Mucosa of descending colon (tissue), 3 donors: ENCODE measurements at places on chromosomes 6 and 20. TPM values are rescaled to one million over a fixed set of nuclear protein-coding genes. Genes with fewer than 3 reads are reported as not detected.

OLIG3 gene
- total RNA-seq: not detected

C6orf15 gene
- not detected for total RNA-seq

POU3F2 gene
- total RNA-seq: not detected

CLVS2 gene
- total RNA-seq: 0.92 TPM

- peak; percentile 80 for DNase-seq
These were observed 53.3 kb downstream of the SLC22A23 start for GRCh38 chr6:3403238-3404173.

TUBB gene
- 307 TPM for total RNA-seq

TENT5A gene
- total RNA-seq: 29.5 TPM

DNA sequence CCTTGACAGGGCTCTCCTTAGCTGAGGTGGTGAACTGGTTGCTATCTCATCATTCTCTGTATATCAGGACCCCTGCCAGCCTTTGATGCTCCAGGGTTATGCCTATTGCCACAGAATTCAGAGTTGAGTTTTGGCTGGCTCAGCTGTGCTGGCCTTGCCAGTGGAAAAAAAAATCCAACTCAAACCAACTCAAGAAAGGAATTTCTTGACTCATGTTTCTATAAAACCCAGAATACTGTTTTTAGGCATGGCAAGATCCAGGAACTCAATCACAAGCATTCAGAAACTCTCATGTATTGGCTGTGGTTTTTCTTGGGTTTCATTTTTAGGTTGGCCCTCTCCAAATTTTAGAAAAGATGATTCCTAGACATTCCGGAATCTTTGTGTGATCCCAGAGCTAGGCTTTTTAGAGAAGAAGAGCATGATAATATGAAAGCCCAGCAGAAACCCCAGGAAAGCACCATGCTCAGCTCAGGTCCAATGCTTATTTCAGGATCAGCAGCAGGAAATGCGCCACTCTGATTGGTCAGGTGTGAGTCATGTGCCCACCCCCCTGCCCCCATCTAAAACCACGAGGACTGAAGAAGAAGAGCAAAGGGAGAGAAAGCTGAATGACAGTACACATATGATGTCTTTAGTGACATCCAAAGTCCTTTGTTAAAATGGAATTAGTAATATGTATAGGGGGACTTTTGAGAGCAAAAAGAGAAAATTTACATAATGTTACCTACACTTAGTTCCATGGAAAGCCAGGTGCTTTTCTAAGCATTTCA lies 122.9 kb downstream of the RNF144B start:
- no peak for DNase-seq

UFL1 gene
- 24.3 TPM for total RNA-seq

GRCh38 chr6:7693827-7694226 lies 32.1 kb upstream of the BMP6 start:
- no peak for DNase-seq

DNA sequence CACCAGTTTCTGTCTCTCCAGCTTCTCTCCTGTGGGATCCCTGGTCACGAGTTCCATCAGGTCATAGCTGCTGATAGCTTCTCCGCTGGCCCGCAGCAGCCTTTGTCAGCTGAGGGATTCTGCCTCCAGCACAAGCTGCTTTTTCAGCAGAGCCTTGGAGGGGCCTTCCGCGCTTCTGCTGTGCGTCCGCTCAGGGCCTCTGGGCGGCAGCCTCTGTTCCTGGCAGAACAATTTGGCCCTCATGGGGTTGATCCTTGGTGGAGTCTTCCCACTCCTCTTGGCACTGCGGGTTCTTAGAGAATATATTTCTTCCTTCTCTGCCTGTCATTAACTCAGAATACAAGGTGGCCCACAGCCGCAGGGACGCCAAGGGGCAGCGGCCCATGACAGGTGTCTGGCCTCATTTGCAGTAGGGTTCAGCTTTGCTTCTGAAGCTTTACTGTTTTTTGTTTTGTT lies 158.8 kb downstream of the DTNBP1 start:
- DNase-seq: no peak

DNA sequence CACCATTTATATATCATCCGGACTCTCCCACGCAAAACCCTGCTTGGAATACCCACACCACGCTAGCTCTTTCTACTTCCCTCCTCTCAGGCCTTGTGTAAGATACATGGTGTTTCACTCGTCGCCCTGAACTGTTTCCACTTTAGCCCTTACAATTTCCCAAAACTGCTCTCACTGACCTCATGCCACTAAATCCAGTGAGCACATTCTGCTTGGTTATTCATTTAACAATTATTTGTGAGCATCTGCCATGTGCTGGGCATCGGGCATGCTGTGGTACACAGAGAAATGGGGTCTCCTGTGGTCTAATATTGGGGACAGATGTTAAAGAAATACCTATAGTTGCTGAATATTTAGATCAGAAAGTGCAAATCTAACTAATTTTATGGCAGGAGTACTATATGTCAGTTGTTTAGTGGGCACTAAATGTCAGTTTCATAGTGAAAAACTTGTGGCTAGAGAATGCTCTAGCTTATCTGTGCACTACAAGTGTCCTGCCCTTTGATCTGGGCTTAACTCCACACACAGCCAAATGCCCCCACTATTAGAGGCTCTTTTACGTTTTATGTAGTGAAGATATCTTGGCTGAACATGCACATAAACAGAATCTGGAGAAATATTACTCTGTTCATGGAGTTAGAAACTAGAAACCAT lies 41.0 kb downstream of the PLEKHG1 start:
- no peak for DNase-seq

DNA sequence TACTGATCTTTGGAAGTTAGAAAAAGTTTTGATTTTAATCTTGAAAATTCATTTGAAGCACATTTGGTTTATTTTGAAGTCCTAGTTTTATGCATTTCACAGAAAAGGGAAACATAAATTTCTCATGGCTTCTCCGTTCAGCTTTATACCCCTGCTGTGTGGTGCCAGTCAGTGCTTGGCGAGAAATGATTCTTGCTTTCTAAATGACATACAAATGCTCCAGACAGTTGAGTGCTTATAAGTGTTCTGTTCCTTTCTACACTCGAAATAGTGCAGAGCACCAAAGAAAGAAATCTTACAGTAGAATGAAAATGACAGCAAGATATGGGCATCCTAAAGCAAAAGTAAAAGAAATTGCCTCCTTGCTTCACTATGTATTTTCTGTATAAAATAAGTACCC lies 9.0 kb upstream of the ZNF292 start:
- DNase-seq: no peak

GRCh38 chr20:51384875-51385274 lies 157.6 kb downstream of the NFATC2 start:
- no peak for DNase-seq

DNA sequence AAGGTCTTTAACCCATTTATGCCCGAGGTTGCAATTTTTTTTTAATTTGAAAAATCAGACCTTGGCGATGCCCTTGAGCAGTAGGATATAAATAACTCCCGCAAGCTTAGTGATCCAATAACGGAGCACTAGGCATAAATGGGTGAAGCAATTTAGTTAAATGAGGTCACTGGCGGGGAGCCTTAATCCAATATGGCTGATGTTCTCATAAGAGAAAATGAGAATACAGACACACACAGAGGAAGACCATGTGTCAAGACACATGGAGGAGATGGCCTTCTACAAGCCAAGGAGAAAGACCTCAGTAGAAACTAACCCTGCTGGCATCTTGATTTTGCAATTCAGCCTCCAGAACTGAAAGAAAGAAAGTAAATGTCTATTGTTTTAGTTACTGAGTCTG lies 735 bp downstream of the SIRPG start:
- no peak for DNase-seq

F13A1 gene
- total RNA-seq: 11.8 TPM

DNA sequence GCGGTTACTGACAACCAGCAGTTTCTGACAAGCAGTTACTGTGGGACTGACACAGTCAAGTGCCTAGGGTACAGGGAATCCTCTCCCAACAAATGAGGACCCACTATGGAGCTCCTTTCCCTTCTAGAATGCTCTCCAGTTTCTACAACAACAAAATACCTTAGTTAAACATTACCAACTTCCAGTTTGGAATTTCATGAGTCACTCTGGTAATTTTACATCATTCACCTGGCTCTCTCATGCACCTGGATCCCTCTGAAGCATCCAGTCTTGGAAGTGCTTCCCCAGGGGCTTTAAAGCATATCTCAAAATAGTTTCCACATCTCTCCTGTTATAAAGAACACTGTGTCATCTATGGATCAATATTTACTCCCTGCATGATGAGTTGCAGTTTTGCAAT lies 286.7 kb upstream of the SPTLC3 start:
- no peak for DNase-seq

- no peak for DNase-seq
These were observed 19.0 kb downstream of the STX16 start for GRCh38 chr20:58670102-58670501.

DNA sequence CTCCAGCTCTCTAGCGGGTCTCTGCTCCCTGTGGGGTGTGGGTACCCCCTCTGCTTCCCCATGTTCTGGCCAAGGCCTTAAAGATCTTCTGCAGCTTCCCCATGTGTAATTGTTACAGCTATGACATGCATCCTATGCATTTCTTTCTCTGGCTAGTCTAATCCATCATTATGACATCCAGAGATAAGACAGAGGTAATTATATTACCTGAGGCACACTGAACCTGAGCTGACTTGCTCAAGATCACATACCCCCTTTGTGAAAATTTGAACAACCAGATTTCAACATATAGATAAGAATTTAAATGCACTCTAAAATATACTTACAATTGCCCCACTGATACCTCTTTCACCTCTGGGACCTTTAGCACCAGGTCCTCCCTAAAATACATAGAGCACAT lies 102.4 kb downstream of the COL12A1 start:
- no peak for DNase-seq

- no peak for DNase-seq
These were observed 108.6 kb downstream of the ATP9A start for GRCh38 chr20:51659491-51660050.

SMLR1 gene
- not detected for total RNA-seq

DNA sequence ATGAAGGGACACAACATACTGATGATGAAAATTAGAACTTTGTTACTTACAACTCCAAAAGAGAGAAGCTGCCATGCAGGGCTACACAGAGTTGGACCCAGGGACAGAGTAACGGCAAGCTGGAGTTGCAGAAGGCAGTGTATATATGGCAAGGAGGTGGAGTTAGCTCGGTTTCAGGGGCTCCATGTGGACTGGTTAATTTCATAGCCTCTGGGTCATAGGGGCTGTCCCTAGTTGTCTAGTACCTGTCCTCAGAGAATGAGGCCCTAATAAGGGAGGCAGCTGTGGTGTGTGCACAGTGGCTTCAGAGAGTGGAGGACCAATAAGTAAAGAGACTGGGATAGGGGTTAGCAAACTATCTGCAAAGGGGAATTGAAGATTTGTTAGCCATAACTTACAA lies 7.9 kb upstream of the ZSCAN12 start:
- no peak for DNase-seq
